CD4-positive, alpha-beta T cell treated with Interleukin-15 for 1 hour (primary cell): ENCODE measurements at places on chromosomes 11 and 22.

DNA sequence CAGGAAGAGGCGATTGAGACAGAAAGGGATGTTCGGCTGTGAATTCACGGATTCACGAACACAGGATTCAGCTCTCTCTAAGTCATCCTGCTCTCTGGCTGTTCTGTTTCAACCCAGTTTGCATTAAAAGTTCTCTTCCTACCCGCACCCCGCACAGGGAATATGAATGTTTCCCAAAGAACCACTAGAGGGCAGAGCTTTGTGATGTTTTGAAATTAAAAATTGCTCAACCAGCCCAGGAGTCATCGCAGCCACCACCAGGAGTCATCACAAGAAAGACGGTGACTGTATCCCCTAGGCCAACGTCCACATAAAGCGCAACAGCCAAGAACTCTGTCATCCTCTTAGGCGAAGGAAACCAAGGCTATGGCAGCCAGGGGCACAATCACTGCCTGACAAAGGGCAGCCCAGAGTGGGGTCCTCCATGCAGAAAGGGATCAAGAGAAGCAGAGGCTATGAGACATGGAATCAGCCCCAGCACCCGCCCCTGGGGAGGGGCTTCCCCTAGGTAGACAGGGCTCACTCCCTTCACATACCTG, 122.4 kb downstream of the WT1 start:
- peak; percentile 33 for DNase-seq

DNA sequence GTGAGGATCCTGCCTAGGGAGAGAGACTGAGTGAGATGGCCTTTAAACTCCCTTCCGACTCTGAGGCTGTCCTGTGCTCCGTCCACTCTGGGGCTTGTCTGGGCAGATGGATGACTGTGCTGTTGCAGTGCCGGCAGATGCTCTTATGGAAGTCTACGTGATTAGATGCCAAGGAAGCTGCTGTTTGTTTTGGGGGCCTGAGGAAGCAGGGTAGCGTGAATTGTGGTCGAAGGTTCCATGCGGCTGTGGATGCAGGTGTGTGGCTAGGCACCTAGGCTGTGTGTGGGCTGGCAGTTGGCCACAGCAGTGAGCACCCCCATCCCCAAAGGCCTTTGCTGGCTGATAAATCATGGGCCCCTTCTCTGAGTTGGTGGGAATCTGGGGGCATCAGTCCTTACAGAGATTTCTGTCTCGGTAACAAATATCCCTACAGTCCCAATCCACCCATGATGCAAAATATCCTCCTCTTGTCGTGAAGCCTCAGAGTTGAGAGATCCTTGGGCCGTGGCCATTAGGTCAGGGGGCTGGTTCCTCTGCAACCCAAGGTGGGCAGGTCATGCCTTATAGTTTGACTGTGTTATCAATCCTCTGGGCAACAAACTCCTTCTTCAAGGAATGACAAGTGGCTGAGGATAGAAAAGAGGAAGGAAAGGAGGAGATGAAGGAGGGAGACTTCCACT, 31.2 kb downstream of the AMPD3 start:
- no peak for DNase-seq

DNA sequence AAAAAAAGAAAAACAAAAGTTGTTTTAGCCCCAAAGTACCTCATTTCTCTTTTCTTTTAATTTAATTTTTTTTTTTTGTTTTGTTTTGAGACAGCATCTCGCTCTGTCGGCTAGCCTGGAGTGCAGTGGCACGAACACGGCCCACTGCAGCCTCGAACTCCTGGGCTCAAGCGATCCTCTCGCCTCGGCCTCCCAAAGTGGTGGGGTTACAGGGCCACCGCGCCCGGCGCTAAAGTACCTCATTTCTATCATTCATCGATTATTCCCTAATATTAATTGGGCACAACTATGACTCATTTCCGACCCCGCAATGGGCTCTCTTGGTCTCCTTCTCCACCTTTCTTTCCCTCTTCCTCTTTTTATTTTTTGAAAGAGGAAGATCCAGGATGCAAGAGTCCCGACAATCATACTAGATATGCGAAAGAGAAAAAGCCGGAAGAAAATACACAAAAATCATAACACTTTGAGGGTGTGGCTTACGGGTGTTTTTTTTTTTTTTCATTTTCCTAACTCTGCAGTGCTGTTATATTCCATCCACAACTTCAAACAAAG, 475 bp upstream of the AIP start:
- DNase-seq = no peak

- DNase-seq = no peak
Observed at GRCh38 chr11:96373826-96374225, 15.9 kb downstream of the CCDC82 start.

DNA sequence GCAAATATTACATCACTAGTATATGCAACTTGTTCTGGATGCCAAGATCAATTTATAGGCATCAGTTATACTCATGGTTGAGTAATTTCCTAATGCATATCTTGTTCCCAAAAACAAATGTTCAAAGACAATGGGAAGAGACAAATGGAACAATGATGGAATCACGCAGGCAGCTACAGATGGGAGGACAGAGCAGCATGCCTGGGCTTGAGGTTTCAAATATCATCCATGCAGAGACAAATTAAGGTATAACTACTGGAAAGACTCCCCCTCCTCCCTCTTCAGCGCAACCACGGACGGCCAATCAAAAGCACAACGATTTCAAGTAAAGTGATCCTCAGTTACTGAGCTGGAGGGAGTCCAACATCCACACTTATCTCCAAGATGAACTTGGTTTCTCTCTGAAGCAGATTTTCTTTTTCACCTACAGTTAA, 106.8 kb downstream of the CCDC83 start:
- no peak for DNase-seq

- DNase-seq = no peak
Observed at GRCh38 chr11:57318178-57318577, 6.6 kb downstream of the TNKS1BP1 start.

- no peak for DNase-seq
Observed at GRCh38 chr22:45376009-45376408, 37.4 kb downstream of the SMC1B start.

GRCh38 chr11:94838027-94838731, 70.0 kb downstream of the AMOTL1 start:
- no peak for DNase-seq

DNA sequence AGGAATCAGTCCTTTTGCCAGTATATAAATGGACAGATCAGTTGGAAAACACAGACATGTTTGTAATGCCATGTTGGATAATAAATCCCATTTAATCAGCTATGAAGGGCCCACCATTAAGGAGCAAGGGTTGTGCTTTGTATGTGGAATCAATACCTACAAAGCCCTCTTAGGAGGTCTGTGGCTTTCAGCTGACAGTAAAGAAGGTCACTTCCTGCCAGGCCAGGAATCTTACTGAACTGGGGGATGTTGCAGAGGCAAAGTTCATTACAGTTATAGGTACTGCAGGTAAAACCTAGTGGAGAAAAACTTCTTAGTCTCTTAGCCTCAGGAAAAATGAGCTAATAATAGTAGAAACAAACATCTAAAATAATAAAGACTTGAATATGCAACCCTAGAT, 129.5 kb downstream of the FAM76B start:
- no peak for DNase-seq

GRCh38 chr11:14262271-14262846, 96.6 kb downstream of the RRAS2 start:
- DNase-seq = no peak

DNA sequence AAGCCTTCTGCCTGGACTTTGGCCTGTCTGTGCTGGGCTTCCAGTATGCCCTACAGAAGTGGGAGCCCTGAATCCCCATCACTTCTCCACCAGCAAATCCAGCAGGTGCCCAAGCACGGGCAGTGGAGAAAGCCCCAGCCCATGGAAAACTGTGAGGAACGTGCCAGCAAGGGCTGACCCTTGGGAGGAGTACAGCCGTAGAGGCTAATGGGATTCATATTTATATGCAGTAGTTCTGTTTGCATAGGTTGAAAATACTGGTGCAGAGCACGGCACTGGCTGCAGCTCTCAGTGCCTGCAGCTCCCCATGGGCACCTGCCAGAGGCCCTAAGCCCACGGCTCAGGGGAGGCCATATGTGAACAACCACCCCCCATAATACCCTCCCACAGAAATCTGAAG, 10.1 kb downstream of the NAGA start:
- DNase-seq = no peak

DNA sequence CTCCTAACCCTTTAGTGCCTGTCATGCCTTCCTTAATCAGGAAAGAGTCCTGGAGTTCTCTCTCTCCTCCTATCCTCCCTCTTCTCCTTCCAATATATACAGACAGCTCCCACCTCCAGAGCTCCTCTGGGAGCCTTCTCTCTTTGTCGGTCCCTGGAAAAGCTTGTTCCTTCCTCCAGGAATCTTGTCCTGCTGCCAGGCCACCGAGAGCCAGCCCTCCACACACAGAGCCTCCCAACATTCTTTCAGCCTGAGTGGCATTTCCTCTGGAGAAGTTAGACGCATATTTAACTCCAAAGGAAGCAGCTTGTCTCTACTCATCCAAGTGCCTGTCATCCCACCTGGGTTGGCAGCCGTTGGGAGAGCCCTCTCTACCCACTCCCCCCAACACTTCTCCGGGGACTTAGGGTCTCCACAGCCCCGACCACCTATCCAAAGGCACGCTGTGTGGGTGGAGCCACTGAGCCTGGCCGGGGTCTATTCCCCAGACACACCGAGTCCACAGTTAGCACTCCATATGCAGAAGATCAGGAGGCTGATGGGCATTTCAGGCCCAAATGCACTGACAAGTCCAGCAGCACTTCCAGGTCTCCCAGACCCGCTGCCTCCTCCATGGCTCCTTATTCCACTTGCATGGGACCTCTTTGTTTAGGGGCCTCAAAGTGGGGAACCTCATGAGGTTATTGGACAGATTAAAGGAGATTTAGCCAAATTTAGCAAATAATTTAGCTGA, 31.1 kb downstream of the DKK3 start:
- DNase-seq = no peak

GRCh38 chr22:24187731-24188644, 6.7 kb downstream of the SUSD2 start:
- no peak for DNase-seq

- no peak for DNase-seq
Observed at GRCh38 chr22:33038131-33038772, 19.9 kb downstream of the SYN3 start.

GRCh38 chr11:94183886-94184264, 55.2 kb downstream of the PANX1 start:
- DNase-seq = no peak

DNA sequence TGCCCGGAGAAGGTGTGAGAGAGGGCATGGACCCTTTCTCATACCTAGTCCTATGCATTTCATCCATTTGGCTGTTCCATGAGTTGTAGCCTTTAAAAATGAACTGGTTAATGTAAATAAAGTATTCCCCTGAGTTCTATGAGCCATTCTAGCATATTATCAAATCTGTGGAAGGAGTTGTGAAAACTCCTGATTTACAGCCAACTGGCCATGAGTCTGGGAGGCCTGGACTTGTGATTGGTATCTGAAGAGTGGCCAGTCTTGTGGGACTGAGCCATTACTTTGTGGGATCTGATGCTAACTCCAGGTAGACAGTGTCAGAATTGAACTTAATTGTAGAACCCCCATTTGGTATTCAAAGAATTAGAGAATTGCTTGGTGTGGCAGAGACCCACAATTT, 48.4 kb downstream of the FAM118A start:
- no peak for DNase-seq

- DNase-seq = no peak
Observed at GRCh38 chr11:65981101-65981740, 19.7 kb downstream of the SART1 start.

DNA sequence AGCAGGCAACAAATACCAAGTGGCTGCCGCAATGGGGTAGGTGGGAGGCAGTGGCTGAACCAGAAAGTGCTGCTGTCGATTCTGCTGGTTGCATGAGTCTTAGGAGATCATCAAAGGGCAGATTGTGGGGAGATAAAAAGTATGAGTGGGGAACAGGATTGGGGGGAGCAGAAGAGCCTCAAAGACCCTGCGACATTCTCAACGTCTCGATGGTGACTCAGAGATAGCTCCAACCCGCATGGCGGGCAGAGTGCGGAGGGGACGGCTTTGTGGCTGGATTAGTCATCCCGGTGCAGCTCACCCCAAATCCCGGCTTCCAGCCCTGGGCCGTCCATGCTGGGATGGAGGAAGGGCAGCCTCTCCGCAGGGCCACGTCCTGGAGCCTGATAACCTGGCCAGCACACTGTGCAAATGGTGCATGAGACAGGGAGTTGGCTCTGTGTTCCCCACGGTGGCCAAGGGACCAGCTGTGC, 11.6 kb upstream of the RTN4R start:
- no peak for DNase-seq

- DNase-seq = no peak
Observed at GRCh38 chr11:101436511-101437142, 147.2 kb downstream of the TRPC6 start.

- peak; percentile 96 for DNase-seq
Observed at GRCh38 chr11:119381181-119381988, at the start of gene USP2. Gene USP2 (minus strand): TSS chr11:119381690. CDS start chr11:119373480, 8,210 bp downstream.

- no peak for DNase-seq
Observed at GRCh38 chr11:106714199-106714598, 304.1 kb downstream of the GUCY1A2 start.

DNA sequence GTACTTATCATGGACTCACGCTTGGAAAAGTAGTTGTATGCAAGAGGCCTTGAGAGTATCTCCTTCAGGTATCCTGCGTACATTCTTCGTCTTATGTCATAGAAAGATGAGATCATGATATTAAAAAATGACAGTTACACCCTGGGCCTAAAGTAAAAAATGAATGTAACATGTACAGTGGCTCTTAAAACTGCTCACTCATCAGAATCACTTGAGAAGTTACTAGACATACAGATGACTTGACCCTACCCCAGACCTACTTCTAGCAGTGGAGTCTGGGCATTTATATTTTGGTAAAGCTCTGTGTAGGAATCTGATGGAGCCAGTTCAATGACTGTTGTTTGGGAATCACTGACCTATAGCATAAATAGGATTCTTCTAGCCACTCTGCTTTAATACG, 54.5 kb downstream of the PPME1 start:
- no peak for DNase-seq

- no peak for DNase-seq
Observed at GRCh38 chr11:60797846-60798630, 12.9 kb downstream of the MS4A10 start.

DNA sequence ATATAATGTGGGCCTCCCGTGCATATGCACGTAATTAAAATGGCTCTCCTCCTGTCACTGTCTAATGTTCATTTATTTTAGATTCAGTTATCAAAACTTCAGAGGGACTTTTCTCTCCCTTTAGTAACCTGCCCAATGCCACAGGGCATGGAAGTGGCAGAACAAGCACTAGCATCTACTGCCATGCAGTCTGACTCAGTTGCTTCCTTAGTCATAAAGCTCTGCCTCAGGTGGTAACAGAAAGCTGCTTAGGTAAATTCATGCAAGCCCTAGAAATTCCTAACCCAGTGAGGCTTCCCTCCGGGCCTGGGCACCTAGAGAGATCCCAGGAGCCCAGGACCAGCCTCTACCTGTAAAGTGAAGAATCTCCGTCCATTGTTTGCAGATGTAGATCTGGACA, 8.9 kb downstream of the PRPF19 start:
- DNase-seq = no peak

- DNase-seq = no peak
Observed at GRCh38 chr11:34508524-34508923, 5.1 kb downstream of the ELF5 start.

GRCh38 chr22:24725736-24726135, 48.8 kb downstream of the PIWIL3 start:
- DNase-seq = no peak
